ENCODE measurements at places on chromosomes 4 and X. TPM values are rescaled to one million over a fixed set of nuclear protein-coding genes. Genes with fewer than 3 reads are reported as not detected.

Gene PCDH11X
- total RNA-seq = not detected

Gene SEC24D
- total RNA-seq = 179 TPM

Gene CT45A3
- not detected for total RNA-seq

Gene CCSER1
- total RNA-seq = 0.11 TPM

Gene CENPVL2
- total RNA-seq = not detected

Gene CCKAR
- total RNA-seq = 0.91 TPM

Gene TCP11X2
- not detected for total RNA-seq

Gene LDOC1
- 6.0 TPM for total RNA-seq

Gene GPC3
- not detected for total RNA-seq
